ENCODE measurements at places on chromosomes 7 and 10.

GRCh38 chr10:127937069-127937468 is 30.2 kb downstream of the PTPRE start:
- no peak for DNase-seq

GRCh38 chr7:22858640-22859561 is 36.3 kb upstream of the TOMM7 start:
- DNase-seq = peak; percentile 84

DNA sequence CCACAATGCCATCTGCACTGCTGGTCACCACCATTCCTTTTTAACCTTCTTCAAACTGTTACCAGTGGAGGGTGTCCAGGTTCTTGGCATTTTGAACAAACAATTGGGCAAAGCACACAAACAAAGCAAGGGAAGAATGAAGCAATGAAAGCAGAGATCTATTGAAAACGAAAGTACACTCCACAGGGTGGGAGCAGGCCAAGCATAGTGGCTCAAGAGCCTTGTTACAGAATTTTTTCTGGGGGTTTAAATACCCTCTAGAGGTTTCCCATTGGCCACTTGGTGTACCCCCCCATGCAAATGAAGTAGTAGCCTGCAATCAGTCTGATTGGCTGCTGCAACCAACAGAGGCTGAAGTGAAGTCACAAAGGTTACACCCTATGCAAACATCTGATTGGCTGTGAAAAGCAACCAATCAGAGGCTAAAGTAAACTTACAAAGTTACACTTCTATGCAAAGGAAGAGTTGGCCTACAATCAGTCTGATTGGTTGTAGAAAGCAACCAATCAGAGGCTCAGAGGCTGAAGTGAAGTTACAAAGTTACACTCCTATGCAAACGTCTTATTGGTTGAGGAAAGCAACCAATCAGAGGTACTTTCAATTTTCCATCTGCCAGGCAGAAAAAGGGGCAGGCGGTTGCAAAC is 103.2 kb upstream of the WAC start:
- no peak for DNase-seq

- DNase-seq = no peak
Observed at GRCh38 chr7:120860156-120860555, 2.2 kb upstream of the TSPAN12 start.

DNA sequence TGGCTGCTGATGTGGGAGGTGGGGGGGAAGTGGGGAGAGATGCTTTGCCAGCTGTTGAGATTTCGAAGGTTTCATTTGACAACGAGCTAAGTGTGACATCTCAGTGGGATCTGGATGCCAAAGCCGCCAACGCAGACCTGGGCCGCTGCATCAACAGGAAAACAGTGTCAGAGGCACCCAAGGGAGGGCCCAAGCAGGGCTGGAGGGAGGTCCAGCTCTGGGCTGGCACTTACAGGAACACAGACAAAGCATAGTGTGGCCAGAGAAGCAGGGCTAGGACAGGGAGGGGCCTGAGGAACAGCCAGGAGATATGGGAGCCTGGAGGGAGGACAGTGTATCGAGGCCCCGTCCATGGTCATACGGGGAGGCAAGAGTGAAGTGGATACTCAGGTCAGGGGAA is 73.1 kb downstream of the GTF2IRD1 start:
- DNase-seq = no peak

- no peak for DNase-seq
Observed at GRCh38 chr7:16344927-16345326, 76.4 kb downstream of the CRPPA start.

GRCh38 chr10:77626266-77626935 is 11.2 kb downstream of the KCNMA1 start:
- no peak for DNase-seq

- DNase-seq = no peak
Observed at GRCh38 chr7:91628742-91629141, 251.8 kb downstream of the MTERF1 start.

DNA sequence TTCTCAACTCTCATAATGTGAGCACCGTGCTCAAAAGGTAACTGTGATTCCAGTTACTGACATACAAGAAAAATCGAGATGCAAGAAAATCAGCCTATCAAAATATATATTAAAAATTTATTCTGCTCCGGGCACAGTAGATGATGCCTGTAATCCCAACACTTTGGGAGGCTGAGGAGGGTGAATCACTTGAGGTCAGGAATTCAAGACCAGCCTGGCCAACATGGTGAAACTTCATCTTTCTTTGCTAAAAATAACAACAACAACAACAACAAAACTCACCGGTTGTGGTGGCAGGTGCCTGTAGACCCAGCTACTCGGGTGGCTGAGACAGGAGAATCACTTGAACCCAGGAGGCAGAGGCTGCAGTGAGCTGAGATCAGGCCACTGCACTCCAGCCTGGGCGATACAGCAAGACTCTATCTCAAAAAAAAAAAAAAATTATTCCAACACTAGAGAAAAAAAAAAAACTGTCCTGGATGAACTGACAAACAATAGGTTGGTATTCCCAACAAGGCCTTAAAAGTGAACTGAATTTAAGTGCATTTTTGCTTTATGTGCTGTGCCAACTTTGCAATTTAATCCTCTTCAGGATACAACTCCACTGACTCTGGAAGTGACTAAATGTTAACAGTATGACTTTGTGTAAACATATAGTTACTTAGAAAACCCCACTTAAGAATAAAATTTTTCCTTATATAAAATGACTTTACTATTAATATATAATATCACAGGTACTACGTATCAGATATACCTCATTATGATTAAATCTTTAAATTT is 51.1 kb downstream of the JMJD1C start:
- no peak for DNase-seq

DNA sequence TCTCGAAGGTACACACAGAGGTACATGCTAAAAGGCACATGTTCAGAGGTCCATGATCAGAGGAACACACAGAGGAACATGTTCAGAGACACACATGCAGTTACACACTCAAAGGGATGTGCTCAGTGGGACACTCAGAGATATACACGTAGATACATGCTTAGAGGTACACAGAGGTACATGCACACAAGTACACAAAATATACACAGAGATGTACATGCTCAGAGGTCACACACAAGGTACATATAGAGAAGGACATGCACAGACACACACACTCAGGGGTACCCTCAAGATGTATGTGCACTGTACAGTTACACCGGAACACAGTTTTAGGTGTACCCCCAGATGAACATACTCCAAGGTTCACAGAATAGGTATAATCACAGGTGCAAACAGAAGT is 18.8 kb downstream of the NPC1L1 start:
- DNase-seq = no peak

GRCh38 chr7:128387216-128388144 is 22.3 kb downstream of the IMPDH1 start:
- DNase-seq = no peak

- no peak for DNase-seq
Observed at GRCh38 chr10:59873896-59874295, 32.5 kb downstream of the CCDC6 start.

GRCh38 chr10:69366738-69367137 is 50.0 kb downstream of the TACR2 start:
- no peak for DNase-seq

DNA sequence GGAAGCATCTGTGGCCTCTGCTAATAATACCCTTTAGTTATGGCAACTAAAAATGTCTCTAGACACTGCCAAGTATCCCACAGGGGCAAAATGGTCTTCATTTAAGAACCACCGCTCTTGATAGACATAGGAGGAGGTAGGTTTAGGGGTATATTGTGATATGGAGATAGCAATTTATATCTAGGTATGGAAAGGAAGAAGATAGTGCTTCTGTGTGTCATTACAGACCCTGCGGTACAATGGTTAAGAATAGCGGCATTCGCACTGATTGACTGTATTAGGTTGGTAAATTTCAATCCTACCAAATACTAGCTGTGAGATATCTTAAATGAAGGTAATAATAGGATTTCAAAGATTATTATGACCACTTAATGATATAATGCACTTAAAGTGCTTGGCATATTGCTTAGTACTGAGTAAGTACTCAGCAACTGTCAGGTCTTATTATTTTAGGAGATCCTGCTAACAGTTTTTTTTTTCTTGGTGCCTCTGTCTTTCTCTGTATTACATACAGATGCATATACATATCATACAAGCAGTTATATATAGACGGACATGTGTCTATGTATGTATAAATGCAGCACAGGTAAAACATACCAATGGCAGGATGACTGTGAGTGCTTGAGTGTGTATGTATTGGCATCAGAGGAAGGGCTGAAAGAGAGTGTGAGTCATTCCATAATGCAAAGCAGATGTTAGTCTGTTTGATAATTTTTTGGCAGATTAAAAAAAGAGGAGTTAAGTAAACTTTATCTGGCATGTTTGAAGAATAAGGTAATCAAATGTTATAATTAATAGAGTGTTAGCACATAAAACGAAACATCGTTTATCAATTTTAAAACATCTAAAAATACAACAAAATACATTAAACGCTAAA is 50.0 kb upstream of the ITGB8 start:
- peak; percentile 5 for DNase-seq

GRCh38 chr7:27148756-27149641 is 1.4 kb upstream of the HOXA6 start:
- no peak for DNase-seq

DNA sequence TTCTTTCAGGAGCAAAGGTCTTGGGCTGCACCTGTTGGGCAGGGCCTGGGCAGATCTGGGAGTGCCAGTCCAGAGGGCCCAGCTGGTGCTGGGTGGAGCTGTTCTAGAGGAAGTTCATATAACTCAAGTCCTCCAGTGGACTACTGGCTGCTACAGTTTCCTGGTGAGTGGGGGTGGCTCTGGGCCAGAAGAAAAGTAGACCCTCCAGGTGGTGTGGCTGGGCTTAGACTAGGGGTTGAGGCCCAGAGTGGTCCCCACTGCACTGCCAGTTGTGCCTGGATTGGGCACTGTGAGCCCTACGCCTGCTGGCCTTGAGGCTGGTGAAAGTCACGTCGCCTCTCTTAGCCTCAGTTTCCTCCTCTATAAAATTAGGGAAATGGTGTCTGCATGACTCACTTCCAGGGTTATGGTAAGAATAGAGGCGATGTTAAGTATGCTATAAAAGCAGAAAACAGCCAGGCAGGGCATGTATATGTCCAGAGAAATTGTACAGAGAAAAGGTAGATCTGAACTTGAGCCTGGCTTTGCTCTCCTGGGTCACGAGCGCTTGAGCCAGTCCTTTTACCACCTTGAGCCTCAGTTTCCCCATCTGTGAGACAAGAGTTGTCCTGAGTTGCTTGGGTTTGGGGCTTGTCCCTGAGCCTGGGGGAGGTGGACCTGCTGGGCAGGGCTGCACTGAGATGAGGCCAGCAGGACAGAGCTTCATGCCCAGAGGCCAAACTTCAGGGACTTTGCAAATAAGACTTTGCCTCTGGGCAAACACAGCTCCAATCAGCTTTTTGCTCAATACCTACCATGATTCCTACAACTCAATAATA is 3.8 kb upstream of the CLDN3 start:
- DNase-seq = no peak

DNA sequence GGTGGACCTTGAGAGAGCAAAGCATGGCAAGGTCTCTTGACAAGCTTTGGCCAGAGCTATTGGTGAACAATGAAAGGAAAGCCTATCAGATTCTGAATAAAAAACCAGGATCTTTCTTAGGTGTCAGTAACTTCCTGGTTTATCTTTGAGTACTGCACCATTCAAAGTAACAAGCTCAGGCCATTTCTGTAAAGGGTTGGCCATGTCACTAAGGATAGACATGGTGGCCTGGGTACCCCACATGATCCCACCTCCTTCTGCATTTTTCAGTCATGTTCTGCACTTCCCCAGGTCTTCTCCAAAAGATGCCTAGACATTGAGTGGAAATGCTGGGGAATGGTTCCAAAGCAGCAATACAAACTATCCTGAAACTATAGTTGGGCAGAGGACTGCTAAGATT is 242.0 kb downstream of the ARHGAP12 start:
- DNase-seq = no peak

- DNase-seq = no peak
Observed at GRCh38 chr7:21620054-21620453, 77.2 kb downstream of the DNAH11 start.

DNA sequence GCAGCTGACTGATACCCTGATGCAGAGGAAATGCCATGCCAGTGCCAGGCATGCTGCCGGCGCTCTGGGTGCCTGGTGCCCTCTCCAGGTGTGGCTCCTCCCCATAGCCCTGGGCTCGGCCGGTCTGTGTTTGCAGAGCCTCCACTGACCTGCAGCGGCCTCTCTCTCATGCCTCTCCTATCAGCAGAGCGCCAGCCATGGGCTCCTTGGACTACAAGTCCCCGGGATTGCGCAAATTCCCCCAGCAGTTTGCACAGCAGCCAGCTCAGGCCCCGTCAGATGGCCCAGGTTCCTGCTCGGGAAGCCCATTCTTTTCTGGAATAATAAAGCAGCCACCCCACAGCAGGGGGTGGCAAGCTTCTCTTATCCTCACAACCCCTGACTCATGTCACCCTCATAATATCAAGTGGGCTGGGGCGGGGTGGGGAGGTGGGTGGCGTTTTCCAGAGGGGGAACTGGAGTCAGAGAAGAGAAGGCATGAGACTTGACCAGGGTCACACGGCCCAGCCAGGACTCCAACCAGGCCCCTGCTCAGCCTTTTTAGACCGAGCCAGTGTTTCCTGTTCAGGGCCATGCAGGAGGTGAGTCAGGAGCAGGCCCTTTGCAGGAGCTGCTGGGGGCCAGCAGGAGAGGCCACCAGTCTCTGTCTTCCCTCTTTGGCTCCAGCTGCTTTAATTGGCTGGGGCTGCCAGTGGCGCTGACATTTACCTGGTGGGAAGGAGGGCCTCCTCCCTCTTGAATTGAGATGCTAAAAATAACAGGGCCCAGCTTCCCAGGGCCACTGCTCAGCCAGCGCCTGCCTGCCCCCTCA is 58.6 kb downstream of the ZMIZ1 start:
- DNase-seq = no peak

DNA sequence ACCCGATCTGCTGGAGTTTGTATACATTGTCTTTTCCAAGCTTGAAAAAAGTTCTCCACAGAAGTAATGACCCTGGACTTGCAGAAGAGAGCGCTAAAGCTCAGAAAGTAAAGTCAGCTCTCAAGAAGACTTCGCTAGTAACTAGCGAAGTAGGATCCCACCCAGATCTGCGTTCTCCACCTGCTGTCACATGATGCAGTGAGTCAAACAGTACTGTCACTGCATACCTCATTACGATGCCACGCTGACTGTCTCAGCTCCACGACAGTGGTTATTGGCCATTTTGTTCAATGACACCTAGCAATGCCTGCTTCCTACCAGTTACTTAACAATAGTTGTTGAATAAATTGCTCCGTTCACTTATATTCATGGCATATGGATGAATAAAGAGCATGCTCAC is 29.7 kb upstream of the SEC61G start:
- peak; percentile 34 for DNase-seq

DNA sequence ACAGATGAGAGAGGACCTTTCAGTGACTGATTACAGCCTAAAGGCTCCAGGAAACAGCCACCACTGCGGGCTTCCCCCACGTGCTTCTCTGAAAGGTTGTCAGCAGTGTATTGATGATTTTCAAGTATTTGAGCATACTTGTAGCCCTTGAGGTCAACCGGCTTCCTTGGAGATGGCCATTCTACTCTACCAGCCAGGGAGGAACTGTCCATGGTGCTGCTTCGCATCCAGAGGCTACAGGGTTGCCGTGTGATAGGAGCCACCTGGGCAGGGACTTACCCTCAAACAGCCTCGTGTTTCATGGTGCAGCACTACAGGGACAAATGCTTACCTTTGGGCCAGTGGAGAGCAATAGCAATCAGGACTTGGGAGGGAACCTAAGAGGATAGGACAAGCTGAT is 179.5 kb downstream of the DPP6 start:
- no peak for DNase-seq

GRCh38 chr10:86449926-86450558 is 71.5 kb downstream of the WAPL start:
- no peak for DNase-seq

Data from HS-27A (cell line).